ENCODE measurements at places on chromosomes 11 and 22.

DNA sequence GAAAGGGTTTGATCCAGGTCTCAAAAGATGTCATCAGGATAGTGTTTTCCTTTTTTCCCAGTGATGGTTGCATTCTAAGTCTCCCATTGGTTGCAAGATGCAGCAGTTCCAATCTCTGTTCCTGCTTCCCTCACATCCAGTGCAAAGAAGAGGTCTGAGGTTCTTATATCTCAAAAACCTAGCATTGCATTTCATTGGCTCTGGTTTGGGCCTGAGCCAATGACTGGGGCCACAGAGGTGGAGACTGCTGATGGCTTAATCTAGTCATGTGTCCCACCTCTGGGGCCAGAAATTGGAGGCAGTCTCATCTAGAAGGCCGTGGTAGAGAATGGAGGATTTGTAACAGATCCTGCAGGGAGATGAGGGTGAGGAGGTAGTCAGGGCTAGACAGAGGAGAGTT, 13.2 kb upstream of the MICAL2 start:
- no peak for DNase-seq

- no peak for DNase-seq
These were observed 154.9 kb downstream of the TRPC6 start for GRCh38 chr11:101428918-101429317.

DNA sequence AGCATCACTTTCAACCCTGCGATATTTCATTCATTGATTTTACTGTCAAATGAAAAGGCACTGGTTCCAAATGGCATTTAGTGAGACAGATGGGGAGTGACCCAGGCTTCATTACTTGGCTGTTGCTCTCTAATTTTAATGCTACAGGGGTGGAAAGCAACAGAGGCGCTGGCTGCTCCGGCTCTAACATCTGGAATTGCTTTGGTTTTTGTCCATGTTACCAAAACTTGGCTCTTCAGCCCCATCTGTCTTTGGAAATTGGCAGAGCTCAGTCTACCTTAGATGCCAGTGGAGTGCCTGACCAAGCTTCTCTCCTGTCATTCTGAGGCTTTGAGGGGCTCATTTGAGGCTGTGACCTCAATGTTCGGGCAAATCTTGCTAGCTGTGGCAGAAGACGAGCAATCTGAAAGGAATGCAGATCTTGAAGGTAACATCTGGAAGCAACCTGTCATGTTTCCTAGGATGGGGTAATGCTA, 409.5 kb upstream of the SYN3 start:
- no peak for DNase-seq

DNA sequence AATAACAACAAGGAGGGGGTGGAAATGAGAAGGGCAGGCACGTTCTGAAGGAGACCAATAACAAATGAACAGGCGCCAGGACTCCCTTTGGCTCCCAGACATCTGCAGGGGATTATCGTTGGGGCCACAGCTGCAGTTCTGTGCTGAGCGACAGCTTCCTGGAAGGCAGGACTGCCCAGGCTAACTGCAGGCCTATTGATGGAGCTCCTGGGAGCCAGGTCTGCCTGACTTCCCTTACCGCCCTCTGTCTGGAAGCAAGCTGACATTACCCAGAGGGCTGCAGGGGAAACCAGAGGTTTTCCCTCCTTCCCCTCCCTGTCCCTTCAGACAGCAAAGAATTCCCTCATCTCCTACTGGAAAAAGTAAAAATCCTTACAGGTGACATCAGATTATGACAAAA, 5.0 kb downstream of the DRD2 start:
- DNase-seq = no peak

DNA sequence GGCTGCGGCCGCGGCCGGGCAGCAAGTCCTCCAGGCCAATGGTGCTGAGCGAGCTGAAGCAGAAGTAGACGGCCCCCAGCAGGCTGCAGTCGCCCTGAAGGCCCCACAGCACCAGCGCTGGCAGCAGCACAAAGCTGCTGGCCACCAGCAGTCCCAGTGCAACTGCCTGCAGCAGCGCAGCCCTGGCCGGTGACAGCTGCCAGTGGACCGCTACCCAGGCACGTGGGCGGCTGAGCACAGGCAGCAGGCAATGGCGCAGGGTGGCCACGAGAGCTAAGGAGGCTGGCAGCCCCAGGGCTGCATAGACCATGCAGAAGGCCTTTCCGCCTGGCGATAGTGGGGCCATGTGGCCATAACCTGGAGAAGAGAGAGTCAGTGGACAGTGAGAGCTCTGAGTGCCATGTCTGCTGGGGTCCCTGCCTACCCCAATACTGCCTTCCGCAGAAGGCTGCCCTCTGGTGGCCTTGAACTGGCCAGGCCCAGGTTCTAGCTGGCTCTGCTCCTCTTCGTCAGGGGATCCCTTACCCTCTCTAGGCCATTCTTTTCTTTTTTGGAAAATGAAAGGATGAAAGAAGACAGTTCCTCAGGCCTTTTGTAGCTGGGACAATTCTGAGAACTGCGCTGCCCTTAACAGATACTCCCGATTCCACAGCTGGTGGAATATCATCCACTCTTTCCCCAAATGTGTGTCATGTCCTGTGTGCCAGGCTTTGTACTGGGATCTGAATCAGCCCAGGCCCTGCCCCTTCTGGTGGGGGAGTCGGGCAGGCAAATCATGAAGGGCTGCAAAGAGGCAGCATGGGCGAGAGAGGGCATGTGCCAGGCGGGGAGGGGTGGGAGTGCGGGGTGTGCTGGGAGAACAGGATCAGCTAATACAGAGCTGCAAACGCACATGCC, 1.8 kb downstream of the KCNK7 start:
- DNase-seq = no peak

GRCh38 chr22:23306438-23306921, 126.2 kb downstream of the BCR start:
- no peak for DNase-seq

- no peak for DNase-seq
These were observed 179.1 kb upstream of the E2F8 start for GRCh38 chr11:19419808-19420207.

DNA sequence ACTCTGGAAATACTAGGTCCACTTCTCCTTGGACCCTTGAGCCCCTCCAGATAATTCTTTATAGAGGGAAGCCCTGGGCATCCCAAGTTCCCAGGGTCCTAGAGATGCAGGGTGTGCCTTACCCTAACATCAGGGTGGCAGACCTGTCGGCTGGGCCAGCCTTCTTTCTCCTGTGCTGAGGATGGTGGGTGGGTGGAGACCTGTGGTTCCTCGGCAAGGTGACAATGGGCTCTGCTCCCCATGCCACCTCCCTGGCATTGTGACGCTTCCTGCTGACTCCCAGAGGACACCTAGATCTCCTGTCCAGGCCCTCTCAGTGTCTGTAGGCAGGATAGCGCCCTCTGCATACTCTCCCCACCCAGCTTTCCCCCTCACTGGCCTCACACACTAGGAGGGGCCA, 3.8 kb upstream of the DERL3 start:
- DNase-seq = no peak

- DNase-seq = no peak
These were observed 39.8 kb upstream of the CDON start for GRCh38 chr11:126102436-126102981.

DNA sequence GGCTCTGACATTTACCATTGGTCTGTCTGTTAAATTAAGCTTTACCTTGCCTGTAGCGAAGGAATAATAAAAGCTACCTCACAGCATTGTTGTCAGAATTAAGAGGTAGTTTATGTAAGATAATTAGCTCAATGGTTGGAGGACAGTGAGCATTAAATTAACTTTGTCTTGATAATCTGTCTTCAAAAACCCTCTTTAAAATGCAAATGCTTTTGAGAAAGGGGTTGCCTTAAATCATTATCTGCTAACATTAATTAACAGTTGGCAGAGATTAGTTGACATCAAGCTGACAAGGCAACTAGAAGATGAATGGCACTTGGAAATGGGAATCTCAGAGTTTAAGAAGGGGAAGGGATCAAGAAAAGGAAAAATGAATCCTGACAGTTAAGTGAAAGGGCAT, 761.1 kb upstream of the ARHGAP42 start:
- DNase-seq = no peak
